ENCODE measurements at places on chromosomes 7 and 10.

DNA sequence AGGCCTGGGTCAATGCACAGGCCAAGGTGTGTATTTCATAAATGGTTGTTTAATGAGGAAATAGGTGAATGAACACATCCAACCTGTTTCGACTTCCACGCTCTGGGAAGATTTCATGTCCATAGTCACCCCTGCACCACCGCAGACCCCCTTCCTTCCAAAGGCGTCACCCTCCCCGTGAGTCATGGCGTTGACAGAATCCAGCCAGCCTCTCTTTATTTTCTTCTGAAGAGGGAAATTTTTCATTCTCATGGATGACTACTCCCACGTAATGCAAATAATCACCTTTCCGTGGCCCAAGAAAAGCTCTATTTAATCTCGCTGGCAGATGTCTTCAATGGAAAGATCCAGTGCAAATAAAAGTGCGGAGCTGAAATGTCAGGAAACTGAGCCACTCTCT, 75.3 kb upstream of the FOXK1 start:
- DNase-seq, result no peak

DNA sequence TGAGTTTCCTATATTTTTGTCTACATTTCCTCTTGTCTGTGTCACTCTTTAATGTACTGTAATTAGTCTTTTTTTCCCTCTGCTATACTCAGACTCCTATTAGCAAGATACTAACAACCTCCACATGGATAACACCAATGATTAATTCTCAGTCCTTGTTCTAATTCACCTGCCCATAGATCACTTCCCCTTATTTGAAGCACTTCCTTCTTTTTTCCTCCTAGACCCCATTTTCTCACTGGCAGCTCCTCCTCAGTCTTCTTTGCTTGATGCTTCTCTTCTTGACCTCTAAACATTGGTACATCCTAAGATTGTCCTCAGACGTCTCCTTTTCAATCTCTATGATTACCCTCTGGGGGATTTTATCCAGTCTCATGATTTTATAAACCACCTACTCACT, 98.2 kb upstream of the IMMP2L start:
- no peak for DNase-seq

DNA sequence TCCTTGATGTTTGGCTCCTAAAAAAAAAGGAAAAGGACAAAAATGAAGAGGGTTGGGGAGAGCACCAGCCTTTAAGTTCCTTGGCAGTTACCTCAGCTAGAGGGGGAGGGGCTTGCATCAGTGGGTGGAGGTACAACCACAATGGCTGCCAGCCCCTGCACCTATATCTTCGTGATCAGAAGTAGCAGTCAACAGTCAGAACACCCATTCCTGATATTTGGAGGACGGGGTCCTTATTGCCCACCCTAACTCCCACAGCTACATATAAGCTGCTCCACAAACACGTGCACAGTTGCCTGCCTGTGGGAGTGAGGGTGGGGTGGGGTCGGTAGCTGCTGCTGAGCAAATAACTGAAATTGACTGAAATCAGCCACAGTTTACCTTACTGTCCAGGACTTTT, 26.2 kb downstream of the C1GALT1 start:
- DNase-seq, result no peak

DNA sequence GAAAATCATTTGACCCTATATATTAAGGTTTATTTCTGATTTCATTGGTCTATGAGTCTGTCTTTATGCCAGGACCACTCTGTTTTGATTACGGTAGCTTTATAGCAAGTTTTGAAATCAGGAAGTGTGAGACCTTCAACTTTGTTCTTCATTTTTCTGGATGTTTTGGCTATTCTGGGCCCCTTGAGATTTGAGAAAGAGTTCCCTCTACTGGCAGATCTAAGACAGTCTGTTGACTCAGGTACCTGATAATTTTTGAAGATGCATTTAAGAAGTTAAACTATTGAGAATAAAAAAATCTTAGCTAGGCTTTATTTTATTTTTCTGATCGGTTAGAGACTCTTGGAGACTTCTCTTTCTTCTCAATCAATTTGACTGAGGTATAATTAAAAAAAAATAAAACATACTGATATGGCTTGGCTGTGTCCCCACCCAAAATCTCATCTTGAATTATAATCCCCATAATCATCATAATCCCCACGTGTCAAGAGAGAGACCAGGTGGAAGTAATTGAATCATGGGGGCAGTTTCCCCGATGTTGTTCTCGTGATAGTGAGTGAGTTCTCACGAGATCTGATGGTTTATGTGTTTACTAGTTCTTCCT, 209.2 kb downstream of the SNX10 start:
- DNase-seq, result no peak

- no peak for DNase-seq
Observed at GRCh38 chr10:70354556-70354955, 27.9 kb downstream of the LRRC20 start.

DNA sequence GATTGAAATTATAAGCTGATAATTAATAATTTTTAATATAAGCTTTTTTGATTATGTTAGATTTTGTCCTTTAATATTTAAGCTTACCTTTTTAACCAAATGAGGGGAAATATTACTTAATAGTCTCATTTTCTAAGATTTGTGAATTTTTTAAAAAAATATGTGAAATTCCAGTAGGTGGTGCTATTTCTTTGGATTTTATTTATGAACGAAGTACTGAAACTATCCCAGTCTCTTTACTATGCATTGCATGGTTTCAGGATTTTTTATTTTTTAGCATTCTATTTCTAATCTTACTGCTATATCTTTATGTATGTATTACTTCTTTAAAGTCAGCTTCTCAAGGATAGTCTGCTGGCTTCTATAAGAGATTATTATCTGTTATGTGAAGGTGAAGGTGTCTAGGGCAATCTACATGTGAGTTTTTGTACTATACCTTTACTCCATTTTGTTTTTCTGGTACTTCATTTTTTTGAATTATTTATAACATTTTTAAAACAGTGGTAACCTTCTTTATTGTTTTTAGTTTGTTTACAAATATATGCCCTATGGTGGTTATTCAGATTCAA, 78.3 kb downstream of the ATRNL1 start:
- DNase-seq, result no peak

GRCh38 chr10:65275296-65275695, 1650.5 kb upstream of the LRRTM3 start:
- no peak for DNase-seq

DNA sequence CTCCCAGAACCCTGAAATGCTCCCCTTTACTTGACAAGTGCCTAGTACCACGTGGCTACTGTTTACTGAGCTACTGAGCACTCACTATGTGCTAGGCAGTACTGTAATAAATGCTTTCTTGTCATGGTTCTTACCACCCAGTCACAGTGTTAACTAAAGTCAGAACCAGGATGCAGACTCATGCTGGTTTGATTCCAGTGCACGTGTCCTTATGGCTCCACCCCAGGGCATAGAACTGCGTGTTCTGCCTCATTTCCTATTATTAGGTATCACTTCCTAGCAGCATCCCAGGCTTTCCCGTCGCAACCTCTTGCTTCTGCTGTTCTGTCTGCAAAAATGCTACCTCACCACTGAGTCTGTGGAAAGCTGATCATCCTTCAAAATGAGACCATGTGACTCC, 71.7 kb upstream of the DOCK1 start:
- no peak for DNase-seq

- no peak for DNase-seq
Observed at GRCh38 chr7:130420943-130421578, 19.8 kb downstream of the CEP41 start.

- DNase-seq, result no peak
Observed at GRCh38 chr7:423312-424260, 96.1 kb downstream of the PDGFA start.

- peak; percentile 35 for DNase-seq
Observed at GRCh38 chr10:35208536-35208935, 81.9 kb downstream of the CREM start.

DNA sequence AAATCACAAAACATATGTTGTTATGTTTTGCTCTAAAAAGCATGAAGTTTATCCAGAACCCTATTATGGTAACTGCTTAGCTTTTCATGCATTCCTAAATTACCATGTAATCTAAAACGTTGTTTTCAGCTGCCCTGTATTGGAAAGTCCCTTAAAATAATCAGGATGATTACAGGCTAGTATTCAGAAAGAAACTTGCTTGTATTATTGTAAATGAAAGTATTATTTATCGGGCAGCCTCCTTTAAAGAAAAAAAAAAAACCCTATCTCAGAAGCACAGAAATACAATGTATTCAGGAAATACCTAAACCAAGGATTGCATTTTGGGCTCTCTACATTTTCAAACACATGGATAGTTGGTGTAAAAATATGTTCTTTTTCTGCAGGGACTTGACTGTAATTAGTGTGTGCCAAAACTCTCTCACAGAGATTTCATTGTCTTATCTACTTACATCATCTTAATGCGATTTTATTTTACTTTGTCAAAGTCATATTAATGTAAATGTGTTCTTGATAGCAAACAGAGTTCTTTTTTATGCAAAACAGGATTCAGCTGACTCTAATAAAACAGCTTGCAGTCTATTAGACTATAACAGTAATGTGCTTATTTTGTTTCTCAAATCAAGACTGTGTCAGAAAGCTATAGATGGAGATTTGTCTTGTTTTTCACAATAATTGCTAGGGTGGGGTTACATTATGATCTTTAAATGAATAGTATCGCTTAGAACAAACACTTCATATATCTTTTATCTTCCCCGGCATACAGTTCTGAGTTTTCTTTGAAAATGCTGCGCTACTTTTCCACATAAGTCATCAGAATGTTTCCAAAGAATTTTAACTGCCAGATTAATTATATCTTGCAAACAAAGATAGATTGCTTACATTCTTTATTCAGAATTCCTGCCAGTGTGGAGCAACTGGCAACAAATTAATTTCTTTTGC, 65.3 kb upstream of the ARID5B start:
- no peak for DNase-seq

DNA sequence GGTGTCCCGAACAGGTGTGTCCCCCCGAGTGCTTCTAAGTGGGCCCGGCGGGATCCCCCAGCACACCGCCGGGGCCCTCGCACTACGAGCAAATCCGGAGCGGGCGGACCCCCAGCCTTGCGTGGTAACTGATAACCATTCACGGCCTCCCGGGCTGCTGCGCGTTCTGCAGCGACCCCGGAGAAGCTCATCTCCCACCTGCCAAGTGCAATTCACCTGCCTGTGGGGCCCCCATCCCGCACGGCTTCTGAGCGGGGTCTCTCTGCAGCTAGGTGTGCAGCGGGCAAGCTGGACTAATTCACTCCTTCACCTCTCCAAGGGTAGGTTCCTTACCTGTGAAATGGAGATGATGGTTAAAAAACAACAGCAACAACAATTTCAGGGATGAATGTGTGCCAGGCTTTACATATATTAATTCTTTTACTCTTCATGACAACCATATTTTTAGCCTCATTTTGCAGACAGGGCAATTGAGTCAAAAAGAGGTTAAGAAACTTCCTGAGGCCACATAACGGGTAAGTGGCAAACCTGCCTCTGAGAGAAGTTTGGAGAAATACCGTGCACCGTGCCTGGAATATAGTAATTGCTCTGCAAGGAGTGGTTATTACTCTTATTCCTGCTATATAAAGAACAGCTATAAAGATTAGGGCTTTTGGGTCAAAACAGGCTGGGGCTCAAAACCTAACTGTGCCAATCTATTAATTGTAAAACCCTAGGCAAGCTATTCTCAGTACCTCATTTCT, 652 bp upstream of the PODXL start:
- DNase-seq, result no peak

DNA sequence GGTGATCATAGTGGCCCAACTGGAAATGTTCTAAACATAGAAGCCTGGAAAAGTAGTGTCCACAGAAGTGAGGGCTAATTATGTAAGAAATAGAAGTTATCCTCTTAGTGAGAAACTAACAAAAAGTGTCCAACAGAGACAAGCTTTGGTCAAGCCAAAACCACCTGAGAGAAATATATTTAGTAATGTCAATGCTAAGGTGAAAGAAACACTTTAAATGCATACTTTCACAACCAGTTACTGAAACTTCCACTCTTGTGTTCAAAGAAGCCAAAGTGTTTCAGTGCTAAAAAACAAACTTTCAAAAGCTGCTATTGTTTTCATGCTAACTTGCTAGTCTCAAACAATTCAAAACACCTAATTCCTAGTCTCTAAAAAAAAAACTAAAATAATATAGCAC, 18.1 kb downstream of the RAB11FIP2 start:
- DNase-seq, result no peak

- DNase-seq, result no peak
Observed at GRCh38 chr10:69577268-69578232, 4.3 kb upstream of the NEUROG3 start.

GRCh38 chr7:52944921-52945320, 90.5 kb upstream of the POM121L12 start:
- no peak for DNase-seq

DNA sequence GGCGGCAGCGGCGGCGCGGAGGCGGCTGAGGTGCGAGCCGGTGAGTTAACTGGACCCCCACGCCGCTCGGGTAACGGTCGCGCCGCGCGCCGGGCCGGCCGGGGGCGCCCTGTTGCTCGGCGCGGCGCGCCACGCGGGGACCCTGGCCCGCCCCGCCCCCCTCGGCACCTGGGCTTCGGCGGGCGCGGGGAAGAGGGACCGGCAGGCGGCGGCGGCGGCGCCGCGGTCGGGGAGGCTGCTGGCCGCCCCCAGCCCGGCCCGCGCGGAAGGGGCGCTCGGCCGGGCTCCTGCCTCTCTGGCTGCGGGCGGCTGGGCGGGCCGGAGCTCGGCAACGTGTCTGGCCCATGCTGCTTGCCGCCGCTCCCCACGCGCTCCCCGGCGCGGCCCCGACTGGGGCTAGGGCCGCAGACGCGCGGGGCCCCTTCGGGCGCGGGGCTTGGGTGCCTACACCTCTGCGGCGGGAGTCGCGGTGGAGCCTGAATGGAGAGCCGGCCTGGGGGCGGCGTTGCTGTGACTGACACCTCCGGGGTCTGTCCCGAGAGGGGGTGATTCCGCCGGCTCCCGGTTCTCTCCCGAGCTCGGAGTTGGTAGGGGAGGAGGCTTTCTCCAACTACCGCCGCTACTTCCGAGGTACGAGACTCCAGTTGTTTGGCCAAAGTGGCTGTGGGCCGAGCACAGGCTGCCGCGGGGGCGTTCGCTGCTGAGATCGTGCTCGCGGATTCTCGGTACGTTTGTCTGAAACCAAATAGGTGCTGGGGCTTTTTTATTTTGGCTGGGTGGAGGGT, 494 bp downstream of the PALS2 start:
- no peak for DNase-seq

DNA sequence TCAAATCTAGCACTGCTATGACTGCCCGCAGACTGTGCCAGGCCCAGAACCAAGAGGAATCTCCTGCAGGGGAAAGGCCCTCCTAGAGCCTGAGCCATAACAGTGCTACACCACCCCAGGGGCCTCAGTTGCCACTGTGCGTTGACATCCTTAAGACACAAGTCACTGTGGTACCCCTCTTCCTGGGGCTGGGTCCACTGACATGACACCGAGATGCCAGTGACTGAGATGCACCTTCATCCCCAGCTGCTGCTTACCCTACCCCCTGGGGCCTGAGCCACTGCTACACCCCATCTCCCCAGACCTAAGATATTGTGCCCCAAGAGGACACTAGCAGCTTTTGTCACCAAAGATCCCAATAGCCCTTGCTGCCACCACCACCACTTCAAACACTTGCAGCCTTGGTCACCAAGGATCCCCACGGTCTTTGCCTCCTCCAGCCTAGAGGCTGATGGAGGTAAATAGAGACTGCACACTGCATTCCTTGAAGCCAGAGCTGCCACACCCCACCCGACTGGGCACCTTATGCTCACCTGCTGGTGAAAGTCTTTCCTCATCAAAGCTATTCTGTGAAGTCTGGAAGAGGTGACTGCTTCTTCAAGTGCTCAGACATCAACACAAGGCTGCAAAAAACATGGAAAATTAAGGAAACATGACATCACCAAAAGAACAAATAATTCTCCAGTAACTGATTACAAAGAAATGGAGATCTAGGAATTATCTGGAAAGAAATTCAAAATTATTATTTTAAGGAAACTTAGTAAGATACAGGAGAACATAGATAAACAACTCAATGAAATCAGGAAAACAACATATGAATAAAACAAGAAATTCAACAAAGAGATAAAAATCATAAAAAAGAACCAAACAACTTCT, 40.4 kb upstream of the SHH start:
- DNase-seq, result no peak
